Left kidney (tissue), 8 donors: ENCODE measurements at places on chromosomes 1 and 21. TPM values are rescaled to one million over a fixed set of nuclear protein-coding genes. Genes with fewer than 3 reads are reported as not detected.

CFHR2 gene
- not detected for polyA plus RNA-seq

NPPB gene
- polyA plus RNA-seq: not detected

PTCH2 gene
- 5.4 TPM for polyA plus RNA-seq

SIK1 gene
- 3.8 TPM for polyA plus RNA-seq

NEXN gene
- polyA plus RNA-seq: 12.7 TPM

CNN3 gene
- 349 TPM for polyA plus RNA-seq

GRIK1 gene
- polyA plus RNA-seq: 1.7 TPM

CFAP57 gene
- polyA plus RNA-seq: 5.4 TPM

- DNase-seq: no peak
These were observed 380.9 kb upstream of the PRMT6 start for GRCh38 chr1:106675558-106675957.

DNA sequence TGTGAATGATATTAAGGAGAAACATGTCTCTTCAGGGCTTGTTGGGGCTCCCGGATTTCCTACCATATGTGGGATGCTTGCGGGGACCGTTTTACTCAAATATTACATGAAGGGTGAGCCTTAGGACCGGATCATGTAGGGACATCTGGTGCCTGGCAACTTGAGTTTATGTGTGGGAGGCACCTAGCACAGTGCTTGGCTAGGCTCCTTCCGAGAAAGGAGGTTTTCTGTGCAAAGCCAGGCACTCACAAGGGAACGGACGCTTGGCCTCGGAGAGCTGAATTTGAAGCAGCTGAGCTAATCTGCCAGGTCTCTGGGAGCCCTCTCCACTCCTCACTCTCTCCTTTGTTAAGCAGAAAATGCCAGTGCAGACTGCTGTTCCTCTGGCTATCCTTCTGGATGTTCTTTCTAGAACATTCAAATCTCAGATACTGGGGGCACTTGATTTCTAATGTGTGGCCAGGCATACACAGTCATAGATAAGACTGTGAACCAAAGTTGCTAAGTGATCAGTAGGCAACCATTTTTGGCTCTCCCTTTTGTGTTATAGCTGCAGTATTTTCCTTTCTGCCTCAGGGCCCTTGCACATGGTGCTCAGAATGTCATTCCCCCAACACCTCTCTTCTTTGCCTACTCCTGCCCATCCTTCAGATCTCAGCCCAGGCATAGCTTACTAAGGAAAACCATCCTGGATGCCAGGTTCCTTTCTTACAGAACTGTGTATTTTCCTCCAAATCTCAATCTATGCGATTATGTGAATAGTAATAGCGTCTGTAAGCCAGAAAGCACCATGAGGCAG is 216.6 kb upstream of the CSF3R start:
- no peak for DNase-seq

DNA sequence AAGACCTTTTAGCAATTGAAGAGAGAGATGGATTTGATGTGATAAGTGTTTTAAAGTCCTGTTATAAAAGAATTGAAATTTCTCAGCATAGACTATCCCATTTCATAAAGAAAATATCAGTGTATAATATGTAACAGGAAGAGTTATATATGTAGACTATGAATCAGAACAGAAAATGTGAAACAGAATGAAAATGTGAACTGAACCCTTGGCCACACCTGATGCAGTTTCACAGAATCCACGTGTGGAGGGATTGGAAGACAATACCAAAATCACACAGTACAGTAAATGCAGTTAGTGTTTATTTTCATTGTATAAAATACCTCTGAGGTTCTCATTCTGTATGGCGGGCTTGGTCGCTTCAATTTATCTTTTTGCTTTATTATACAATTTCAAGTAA is 9.9 kb upstream of the SLAMF1 start:
- no peak for DNase-seq

DNA sequence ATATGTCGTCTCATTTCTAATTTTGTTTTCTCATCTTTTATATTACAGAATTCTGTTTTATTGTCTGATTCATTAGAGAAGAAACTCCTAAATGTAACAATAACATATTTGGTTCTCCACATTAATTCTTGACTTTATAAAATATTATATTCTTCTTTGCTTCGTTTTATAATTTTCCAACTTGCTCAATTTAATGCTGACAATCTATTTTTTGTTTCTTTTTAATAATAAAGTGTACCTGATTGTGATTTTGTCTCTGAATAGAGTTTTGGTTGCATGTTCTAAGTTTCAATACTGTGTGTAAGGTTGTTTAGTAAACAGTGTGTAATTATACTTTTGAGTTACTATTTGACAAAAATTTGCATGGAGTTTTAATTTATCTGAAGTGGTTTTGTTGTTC is 131.0 kb upstream of the C1orf105 start:
- no peak for DNase-seq

DNA sequence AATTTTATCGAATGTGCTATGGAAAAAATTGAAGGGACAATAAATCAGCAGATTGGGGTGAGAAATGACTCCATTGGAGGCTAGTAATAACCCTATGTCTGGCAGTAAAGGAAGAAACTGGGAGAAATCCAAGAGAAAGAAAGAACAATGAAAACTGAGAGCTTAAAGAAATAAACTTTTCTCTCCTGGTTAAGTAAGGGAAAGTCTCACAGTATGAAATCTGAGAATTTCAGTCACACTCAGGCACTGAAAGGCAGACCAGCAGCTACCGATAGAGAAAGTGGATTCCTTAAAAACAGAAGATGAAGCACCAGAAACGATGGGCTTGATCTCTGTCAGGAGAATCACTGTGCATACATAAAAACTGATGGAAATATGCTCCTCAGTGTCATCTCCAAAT is 404.2 kb downstream of the PLPP3 start:
- DNase-seq: no peak

DNA sequence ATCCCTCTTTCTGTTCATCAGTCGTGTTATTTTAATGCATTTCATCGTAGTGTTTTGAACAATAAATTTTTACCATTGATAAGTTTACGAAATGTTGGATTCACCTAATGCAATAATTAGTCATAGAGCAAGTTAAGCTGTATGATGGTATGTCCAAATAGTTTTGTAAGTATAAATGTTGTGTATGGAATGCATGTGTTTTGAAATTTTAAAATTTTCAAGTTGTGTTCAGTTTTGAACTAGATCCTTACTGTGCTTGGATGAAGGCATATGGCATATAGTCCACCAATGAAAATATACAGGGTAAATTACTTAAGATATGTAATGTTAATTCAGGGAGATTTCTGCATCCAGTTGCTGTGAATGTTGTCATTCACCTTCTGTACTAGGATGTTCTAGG is 2.3 kb downstream of the ZMYM4 start:
- no peak for DNase-seq

DNA sequence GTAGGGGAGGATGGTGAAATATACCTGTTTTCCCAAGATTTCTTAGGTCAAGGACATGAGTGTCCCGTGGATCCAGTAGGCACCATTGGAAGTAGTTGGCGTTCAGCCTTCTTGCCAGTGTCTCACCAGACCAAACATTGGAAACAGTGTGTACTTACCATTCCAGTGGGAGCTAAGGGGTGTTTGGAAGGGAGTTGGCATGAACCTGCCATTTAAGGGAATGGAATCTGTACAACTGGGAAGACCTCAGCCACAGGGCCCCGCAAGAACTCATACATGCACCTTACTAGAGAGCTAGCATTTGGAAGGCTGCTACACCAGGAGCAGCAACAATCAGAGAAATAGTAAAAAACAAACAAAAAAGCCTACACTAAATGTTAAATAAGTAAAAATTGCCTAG is 12.7 kb downstream of the ATP5PF start:
- DNase-seq: no peak

- no peak for DNase-seq
These were observed 60.0 kb upstream of the HMCN1 start for GRCh38 chr1:185674201-185674600.

DNA sequence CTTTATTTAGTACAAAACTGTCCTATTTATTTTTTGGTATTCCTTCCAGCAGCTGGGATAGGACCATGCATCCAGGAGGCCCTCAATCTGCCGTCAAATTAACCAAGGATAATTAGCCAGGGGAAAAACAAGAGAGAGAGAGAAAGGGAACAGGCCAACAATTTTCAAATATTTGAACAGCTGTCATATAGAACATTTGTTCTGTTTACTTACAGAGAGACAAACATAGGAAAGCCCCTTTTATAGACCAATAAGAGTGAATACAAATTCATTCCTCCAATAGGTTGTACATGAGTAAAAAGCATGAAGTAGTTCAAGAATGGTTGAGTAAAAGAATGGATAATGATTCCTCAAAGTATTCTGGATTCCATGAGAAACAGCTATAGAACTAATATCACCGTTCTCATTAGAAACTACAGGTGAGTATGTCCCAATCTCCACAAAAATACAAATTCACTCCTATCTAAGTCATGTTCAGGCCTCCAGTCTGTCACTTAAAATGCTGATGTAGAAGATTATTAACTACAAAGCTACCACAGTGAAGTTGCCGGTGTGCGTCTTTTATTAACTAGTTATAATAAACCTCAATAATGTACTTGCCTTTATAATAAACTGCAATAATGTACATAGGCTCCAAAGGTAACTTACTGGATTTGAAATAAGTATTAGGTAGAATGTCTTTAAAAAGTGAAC is 64.8 kb upstream of the GNG4 start:
- no peak for DNase-seq

- no peak for DNase-seq
These were observed 698.6 kb downstream of the BRINP3 start for GRCh38 chr1:189779034-189779433.

GRCh38 chr1:203089001-203089650 is 3.3 kb upstream of the MYOG start:
- DNase-seq: no peak

DNA sequence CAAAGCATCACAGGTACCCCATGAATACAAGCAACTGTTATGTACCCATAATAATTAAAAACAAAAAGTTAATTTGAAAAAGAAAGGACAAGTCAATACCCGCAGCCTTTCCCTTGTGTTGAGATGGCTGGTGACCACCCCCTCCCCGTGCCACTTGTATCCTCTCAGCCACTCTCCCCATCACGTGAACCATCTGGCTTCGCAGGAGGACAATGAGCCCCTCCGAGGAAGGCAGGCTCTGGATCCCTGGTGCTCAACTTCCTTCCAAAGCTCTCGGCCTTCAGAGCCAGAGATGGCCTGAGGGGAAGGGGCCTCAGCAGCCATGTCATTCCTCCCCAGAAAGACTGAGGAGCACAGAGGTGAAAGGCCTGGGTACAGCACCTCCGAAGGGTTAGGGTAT is 120.4 kb upstream of the RAB4A start:
- DNase-seq: no peak

GRCh38 chr1:9842781-9843575 is 19.2 kb upstream of the CLSTN1 start:
- DNase-seq: no peak

- DNase-seq: peak; percentile 39
These were observed 256.4 kb downstream of the PRDM2 start for GRCh38 chr1:13956393-13956792.

DNA sequence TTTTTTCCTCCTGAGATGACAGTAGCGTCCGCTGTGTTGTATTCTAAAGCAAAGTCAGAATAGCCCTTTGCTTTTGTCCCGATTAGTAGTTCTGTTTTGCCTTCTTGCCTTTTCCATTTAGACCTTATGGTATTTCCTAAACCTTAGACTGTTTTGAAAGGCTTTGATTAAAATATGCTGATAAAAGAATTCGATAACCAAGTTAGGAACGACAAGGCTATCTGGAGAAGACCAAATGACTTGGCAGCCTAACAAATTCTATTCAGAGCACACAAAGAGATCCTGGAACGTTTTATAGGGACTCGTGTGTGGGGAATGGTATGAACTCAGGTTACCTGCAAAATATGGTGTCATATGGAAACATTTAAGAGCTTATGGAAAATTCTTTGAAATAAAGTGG is 42.9 kb downstream of the NFIA start:
- DNase-seq: no peak

DNA sequence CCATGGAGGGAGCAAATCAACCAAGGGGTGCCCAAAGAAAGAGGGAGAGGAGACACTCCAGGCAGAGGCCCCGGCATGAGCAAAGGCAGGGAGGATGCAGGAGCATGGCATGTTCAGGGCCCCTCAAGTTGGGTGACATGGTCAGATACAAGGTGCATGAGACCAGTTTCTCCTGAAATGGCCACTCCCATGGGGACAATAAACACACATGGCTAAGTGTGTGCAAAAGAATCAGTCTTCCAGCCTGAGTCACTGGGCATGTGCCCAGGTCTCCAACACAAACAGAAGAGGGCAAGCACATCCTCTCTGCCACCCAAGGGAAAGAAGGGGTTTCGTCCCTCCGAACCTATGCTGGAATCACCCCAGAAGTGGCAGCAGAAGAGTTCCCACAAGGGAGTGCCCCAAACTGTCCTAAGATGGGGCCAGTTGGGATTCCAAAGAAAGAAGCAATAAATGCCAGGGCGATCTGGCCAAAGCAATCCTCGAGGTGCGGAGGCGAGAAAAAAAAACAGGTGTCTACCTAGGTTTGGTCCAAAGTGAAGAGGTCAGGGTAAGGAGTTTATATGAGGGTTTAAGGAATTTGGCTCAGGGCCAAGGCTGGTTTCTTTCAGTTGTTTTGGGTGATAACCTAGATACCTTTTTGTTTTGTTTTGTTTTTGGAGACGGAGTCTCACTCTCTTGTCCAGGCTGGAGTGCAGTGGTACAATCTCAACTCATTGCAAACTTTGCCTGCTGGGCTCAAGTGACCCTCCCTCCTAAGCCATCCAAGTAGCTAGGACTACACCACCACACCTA is 13.2 kb downstream of the CASP9 start:
- no peak for DNase-seq

DNA sequence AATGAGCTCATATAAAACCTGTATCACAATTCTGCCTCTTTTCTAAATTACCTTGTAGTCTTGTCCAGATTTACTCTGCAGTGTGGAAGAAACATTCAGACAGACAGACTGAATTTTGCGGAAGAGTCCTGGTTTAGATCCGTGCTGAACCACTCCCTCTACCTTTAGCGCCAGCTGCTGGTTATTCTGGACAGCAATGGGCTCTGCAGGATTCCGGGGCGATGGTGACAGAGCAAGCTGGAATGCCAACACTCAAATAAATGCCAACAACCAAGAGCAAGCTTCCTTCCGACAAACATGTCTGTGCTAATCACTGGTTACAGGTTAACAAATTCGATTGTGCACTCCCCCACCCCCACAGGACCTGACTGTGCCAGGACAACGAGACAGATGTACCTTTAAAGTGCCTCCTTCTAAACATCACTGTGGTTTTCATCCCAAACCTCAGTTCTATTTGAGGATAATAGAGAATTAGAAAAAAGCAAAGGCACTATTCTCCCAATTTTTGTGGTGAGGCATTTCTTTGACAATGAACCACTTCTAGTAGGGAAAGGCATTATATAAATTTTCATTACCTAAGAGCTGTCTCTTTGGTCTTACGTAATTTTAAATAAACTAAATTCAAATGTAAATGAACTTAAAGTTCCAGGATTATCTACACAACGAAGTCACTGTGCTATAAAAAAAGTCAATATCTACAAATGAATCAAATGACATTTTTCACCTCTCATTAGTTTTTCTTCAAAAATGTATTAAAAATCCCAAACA is 90.4 kb downstream of the INTS7 start:
- no peak for DNase-seq

- DNase-seq: peak; percentile 48
These were observed 28.9 kb downstream of the S100A6 start for GRCh38 chr1:153506831-153507413.

- DNase-seq: peak; percentile 45
These were observed 101.4 kb upstream of the VAMP3 start for GRCh38 chr1:7669559-7670311.
